ENCODE measurements at places on chromosomes 11 and 22.

- DNase-seq: no peak
These were observed 45.3 kb downstream of the RAB6A start for GRCh38 chr11:73715541-73715940.

DNA sequence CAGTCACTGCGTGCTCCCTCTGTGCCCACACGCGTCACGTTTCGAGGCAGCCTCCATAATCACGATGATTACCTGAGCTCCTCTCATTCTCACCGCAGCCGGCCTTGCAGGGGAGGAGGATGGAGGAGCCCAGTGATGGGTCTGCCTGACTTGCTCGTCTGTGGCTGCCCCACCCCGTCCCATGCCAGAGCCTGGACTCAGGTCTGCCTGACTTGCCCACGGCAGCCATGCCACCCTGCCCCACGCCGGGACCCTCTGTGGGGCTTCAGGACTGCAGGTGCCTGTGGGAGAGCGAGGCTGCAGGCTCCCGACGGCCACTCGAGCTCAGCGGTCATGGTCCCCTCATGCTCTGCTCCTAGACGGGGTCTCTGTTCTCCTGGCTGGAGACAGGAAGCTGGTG lies 1025.1 kb downstream of the BRD1 start:
- no peak for DNase-seq

DNA sequence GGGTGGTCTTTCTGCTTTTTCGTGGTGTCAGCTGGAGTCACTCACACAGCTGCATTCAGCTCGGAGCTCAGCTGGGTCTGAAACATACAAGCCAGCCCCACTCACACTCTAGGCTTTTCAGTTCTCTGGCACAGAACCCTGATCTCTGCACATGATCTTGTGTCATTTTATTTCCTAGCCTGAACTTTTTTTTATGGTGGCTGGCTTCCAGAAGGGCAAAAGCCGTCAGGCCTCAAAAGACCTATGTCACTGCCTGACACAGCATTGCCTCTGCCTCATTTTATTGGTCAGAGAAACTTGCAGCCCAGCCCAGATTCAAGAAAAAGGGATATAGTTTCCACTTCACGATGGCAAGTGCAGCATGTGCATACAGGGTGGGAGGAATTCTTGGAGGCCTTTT lies 117.8 kb downstream of the NTM start:
- DNase-seq: no peak

DNA sequence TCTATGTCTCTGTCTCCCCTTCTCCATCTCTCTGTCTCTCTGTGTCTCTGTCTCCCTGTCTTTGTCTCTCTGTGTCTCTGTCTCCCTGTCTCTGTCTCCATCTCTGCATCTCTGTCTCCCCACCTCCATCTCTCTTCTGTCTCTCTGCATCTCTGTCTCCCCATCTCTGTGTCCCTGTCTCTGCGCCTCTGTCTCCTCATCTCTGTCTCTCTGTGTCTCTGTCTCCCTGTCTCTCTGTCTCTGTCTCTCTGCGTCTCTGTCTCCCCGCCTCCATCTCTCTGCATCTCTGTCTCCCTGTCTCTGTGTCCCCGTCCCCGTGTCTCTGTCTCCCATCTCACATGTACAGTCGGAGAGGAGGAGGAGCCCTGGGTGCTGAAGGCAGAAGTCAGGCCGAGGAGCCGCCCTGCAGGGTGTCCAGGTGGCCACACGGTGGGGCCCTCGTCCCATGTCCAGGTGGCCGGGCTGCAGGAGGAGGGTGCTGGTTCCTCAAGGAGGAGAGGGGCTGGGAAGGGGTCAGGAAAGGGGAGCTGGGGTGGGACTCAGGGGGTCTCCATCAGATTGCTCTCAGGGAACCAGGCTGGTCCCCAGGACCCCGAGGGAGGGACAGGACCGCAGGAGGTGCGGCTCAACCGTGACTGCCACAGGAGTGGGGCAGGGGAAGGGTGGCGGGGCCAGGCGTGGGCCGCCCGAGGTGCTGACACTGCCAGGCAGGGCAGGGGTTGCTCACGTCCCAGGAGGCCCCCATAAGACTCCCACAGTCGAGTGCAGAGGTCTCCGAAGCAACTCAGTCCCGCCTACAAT lies 25.6 kb upstream of the TH start:
- DNase-seq: no peak

DNA sequence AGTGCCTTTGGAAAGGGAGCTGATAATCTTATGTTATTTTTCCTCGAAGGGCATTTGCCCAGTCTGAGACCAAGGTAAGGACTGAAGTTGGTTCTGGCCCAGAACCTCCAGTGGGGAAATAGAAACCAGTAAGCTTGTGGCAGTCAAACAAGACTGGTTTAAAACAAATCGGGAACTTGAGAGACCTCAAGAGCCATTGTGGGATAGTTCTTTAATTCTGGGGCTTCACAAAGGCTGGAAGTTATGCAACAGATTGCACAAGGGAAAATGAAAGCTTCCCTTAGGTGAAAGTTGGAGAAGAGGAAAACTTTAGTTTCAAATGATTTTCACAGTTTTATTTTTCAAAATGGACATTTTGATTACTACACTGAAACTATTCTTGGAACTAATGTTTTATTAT lies 33.5 kb upstream of the RAB38 start:
- no peak for DNase-seq

DNA sequence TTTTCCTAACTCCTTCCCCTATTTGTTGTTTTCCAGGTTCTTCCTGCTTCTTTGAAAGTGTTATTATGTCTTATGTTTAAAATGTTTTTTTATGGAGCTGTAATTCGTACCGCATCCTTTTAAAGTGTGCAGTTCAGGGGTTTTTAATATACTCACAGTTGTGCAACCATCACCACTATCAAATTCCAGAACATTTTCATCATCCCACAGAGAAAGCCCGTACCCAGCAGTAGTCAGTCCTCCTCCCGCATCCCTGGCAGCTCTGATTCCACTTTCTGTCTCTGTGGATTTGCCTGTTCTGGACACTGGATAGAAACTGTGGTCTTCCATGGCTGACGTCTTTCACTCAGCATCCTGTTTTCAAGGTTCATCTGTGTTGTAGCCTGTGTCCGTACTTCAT lies 73.7 kb downstream of the JAM3 start:
- DNase-seq: no peak

DNA sequence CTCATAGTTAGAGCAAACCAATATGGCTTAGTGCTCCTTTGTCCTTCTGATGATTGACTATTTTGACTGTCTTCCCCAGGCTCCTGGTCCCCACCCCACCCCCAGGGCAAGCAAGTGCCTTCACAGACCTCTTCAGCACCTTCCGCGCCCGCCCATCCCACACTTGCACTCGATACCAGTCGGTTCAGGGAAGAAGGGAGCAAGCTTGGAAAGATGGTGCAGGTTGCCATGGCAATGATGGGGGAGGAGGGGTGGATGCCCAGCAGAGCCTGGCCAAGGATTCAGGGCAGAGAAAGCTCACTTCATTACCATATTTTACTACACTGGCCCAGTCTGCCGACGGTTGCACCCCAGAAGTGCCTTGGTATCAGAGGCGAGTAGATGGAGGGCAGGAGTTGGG lies 2.2 kb downstream of the TMEM132A start:
- DNase-seq: no peak

DNA sequence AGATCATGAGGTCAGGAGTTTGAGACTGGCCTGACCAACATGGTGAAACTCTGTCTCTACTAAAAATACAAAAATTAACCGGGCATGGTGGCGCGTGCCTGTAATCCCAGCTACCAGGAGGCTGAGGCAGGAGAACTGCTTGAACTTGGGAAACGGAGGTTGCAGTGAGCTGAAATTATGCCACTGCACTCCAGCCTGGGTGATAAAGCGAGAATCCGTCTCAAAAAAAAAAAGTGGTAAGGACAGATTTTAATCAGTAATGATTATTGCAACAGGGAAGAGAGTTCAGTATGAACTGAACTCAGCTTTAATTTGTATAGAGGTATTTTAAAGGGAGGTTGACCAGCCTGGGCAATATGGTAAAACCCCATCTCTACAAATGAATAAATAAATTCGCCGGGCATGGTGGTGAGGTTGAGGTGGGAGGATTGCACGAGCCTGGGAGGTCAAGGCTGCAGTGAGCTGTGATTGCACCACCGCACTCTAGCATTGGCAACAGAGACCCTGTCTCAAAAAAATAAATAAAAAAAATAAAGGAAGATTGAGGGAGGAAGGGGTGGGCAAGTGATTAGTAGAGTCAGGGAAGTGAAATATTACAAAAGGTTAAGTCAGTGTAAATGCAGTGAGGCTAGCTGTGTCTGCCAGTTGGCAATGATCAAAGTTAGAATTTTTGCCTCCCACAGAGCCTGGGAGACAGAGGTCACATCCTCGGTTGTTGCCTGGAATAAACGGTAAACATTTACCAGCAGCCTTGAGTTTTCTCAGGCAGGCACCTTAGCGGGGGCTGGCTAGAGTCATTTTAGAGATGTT lies 2.6 kb upstream of the MCM5 start:
- no peak for DNase-seq

GRCh38 chr11:97742717-97743116 lies 1278.0 kb upstream of the CNTN5 start:
- DNase-seq: no peak

GRCh38 chr11:27622541-27623300 lies 77.5 kb downstream of the BDNF start:
- DNase-seq: no peak

DNA sequence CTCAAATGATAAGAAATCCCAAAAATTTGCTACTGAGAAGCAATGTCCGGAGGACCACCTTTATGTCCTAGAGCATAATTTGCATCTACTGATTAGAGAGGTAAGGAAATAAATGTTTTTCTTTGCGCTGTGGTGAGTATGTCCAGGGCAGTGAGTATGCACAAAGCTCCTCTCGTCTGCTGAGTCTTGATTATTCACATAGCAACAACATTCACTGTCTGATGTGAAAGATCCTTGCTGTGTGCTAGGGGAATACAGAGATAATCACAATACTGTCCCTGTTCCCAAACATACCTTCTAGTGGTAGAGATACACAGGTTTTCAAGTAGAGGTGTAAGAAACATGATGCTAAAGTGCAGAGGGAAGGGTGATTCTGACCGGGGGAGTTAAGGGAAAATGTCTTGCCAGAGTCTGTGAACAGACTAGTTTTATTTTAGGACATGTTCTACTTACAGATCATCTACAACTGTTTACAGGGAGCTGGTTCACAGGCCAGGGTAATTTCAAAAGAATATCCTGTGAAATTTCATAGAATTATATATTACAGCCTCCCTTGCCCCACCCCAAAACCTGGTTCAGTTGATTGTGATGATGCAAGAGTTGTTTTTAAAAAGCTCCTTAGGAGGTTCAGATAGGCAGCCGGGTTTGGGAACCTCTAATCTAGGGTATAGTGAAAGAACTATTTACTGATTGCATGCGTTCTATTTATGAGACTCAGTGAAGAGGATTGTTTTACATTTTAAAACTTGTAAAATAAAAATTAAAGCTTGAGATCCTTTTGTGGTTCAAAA lies 12.6 kb downstream of the MED17 start:
- no peak for DNase-seq

- DNase-seq: no peak
These were observed 86.0 kb downstream of the CCDC81 start for GRCh38 chr11:86460461-86461385.

GRCh38 chr11:93494357-93494756 lies 48.8 kb downstream of the SMCO4 start:
- no peak for DNase-seq

- no peak for DNase-seq
These were observed 526 bp downstream of the TPST2 start for GRCh38 chr22:26589367-26589844.

DNA sequence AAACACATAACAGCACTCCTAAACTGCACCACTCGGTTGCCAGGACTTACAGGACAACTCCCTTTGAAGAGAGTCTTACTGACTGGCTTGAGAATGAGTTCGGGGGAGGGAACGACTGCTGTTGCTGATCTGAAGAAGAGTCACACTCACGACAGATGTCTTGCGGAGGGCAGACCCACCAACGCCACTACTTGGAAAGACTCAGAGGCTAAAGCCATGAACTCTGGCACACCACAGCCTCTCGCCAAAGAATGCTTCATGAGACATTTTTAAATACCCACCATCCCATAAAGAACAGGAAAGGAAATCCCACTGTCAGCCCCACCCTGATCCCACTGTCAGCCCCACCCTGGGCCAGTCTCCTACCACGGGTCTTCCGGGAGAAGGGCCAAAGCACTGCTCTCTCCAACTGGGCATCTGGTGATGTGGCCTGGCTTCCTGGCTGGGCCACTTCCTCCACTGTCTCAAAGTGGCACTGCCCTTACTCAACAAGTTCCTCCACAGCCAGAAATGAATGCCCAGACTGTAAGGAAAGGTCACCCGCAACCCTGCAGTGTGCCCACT lies 73.6 kb downstream of the MICAL3 start:
- DNase-seq: no peak

- DNase-seq: no peak
These were observed 120.2 kb downstream of the TRIM29 start for GRCh38 chr11:120017582-120018150.

GRCh38 chr11:89441606-89442005 lies 49.6 kb downstream of the NOX4 start:
- DNase-seq: no peak

- no peak for DNase-seq
These were observed 30.8 kb downstream of the SYTL2 start for GRCh38 chr11:85779956-85780640.

DNA sequence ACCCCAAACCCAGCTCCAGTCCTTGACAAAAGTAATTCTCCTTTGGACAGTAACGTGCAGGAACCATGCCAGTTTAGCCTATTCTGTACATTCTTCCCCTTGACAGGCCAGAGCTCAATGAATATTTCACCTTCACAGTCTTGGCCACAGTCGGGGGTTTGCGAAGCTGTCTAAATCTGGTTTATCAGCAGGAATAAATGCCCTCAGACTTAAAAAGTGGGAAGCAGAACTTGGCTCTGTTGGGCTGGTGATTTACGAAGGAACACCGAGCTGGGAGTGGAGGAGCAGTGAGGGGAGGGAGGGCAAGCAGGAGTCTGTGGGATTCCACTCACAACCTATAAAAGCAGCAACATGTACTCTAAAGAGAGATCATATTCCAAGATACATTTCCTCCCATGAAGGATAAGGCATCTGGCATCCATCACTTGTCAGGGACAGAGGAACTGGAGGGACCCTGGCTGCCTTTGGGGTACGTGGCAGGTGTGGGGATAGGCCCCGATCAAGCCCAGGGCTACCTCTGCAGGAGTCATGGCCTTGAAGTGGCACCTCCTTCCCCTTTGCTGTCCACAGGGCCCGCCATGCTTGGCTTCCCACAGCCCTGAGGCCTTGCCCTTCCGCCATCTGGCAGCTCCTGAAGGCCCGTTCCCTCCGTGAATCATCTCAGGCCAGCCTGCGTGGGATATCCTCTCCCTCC lies 154.3 kb downstream of the ADAMTS15 start:
- no peak for DNase-seq

GRCh38 chr11:38796281-38796680 lies 2198.2 kb upstream of the RAG2 start:
- DNase-seq: no peak

- DNase-seq: no peak
These were observed 13.5 kb downstream of the ARFGAP2 start for GRCh38 chr11:47163193-47163592.

All from NCI-H187 (cell line).